ENCODE measurements at places on chromosomes 2 and 18.

DNA sequence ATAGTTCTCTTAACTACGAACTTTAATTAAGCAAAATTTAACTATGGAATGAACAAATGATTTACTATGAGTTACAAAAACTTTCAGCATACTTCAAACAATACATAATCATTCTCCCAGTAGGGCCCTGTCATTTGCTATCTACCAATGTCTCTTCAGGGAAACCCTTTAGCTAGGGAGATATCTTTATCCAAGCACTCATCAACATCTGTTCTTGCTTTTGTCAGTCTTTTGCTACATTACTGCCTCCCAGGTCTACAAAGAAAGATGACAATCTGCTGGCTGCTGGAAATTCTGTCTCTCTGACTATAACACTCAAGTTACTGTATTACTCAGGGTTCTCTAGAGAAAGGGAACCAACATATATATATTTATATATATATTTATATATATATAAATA is 1626.3 kb upstream of the CELF4 start:
- no peak for DNase-seq

DNA sequence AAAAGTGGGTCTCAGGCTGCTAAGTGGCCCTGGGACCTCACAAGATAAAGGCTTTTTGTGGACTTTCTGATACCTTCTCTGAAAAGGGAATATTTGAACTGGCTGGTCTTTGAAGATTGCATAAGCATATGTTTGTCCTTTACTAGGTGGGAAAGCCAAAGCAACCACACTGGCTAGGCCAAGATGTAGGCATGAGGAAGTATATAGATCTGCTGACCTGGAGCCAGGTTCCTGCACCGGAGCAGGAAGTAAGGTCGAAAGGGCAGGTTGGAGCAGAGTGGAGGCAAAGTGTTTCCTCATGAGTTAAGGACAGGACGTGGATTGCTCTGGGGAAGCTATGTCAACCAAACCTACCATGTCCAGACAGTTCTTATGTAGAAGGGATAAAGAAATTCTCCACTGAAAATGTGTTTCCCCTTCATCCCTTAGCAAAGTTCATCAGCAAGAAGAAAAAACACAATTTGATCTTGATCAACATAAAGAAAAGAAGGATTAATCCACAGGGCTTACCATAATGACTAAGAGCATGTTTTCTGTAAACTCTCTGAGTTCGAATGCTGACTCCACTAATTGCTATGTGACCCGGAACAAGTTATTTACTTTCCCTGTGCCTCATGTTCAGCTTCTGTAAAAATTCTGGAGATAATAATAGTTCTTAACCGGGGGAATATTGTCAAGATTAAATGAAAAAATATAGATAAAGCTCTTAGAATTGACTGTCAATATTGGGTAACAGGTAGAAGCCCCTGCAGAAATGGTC is 156.1 kb upstream of the SRD5A2 start:
- no peak for DNase-seq

DNA sequence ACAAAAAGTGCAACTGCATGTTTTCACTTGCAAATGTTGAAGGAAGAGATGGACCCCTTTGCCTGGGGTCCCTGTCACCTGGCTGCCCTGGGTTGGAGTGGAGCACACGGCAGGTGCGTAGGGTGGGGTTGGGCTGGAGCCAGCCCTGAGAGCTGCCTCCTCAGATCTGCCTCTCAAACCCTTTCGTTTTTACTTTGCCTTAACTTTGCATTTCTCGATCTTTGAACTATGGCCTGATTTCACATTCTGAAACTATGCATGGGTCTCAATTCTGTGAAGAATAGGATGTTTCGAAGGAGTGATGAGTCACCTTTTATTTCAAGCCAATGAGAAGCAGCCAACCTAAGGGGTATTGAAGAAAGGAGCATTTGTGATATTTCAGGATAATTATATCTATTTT is 132.8 kb downstream of the ACOXL start:
- DNase-seq, result peak; percentile 94

DNA sequence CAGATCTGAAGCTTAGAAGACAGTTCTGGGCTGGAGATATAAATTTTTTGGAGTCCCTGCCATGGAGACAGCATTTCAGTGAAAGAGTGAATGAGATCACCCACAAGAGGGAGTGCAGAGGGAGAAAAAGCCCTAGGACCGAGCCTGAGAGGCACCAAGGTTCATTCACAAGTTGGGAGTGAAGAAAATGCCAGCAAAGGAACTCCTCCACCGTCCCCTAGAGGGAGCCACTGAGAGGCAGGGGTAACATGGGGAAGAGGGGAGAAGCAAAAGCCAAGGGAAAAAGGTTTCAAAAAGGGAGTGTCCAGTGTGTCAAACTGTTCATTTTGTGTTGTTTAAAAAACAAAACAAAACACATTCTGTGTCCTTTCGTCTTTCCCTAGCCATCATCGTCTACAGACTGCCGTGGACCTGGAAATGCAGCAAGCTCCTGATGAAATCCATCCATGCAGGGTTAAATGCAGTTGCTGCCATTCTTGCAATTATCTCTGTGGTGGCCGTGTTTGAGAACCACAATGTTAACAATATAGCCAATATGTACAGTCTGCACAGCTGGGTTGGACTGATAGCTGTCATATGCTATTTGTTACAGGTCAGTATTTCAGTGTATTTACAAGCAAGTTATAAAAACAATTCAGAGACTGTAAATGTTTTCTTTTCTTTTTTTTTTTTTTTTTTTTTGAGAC is 19.1 kb downstream of the CYBRD1 start:
- no peak for DNase-seq
